DMS53 (cell line): ENCODE measurements at places on chromosomes 11 and 22.

GRCh38 chr22:22891139-22891621 lies 3.6 kb downstream of the IGLL5 start:
- DNase-seq, result no peak

- DNase-seq, result peak; percentile 52
Measured at GRCh38 chr11:112584672-112585071, 324.0 kb upstream of the PLET1 start.

GRCh38 chr11:67355023-67355793 lies 1.9 kb upstream of the POLD4 start:
- no peak for DNase-seq

DNA sequence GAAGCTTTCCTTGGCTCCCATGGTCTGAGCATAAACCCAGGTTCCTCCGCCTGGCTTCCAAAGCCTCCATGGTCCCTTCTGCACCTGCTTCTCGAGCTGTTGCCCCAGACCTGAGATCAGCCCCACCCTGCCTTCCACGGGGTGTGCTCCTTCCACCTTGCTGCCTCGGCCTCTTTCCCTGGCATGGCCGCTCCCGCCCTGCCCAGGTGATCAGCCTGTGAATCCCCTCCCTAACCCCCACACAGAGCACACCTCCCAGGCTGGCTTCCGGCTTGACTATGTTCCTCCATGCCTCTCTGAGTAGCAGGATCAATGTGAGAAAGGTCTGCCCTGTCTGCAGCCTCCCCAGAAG lies 2.7 kb upstream of the PPP6R3 start:
- no peak for DNase-seq

- no peak for DNase-seq
Measured at GRCh38 chr22:27853424-27853823, 51.9 kb upstream of the MN1 start.

- DNase-seq, result peak; percentile 13
Measured at GRCh38 chr22:33492210-33492651, 428.0 kb downstream of the LARGE1 start.

- DNase-seq, result no peak
Measured at GRCh38 chr11:31419138-31419537, 49.5 kb downstream of the DNAJC24 start.

GRCh38 chr22:49238181-49239141 lies 589.2 kb downstream of the BRD1 start:
- no peak for DNase-seq

- no peak for DNase-seq
Measured at GRCh38 chr11:93049740-93050139, 80.3 kb downstream of the MTNR1B start.

GRCh38 chr11:102166175-102167064 lies 56.2 kb downstream of the YAP1 start:
- DNase-seq, result no peak

DNA sequence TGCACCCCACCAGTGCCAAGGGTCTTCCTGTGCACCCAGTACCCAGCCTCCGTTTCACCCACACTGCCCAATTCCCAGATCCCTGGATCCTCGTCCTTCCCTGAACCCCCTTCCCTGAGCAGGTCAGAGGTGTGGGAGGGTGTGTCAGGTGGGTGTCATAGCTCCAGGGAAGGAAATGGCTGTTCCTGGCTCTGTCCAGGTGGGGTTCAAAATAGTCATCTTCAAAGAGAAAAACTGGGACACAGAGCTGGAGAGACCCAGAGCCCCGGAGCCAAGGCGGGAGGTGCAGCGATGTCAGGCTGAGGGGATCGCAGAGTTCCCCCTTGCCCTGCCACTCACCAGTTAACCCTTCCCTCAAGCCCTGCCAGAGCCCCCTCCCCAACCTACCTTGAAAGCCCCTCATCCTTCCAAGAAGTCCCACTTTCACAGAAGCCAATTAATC lies 698 bp downstream of the C1QTNF4 start:
- no peak for DNase-seq

DNA sequence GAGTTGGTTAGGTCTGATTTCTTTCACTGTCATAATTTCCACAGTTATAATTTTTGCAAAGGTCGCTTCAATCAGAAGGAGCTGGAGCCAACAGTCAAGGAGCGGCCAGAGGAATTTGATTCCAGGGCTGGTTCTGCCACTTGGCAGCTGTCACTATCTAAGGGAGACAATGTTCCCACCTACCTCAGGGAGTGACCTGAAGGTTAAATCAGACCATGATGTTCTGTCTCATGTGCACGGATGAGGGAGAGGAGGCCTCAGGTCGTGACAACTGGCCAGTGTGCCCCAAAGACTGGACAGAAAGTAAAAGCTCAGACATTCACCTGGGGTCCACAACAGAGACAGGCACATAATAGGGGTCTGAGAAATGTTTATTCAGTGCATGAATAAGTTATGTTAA lies 7.6 kb downstream of the MRGPRD start:
- no peak for DNase-seq

DNA sequence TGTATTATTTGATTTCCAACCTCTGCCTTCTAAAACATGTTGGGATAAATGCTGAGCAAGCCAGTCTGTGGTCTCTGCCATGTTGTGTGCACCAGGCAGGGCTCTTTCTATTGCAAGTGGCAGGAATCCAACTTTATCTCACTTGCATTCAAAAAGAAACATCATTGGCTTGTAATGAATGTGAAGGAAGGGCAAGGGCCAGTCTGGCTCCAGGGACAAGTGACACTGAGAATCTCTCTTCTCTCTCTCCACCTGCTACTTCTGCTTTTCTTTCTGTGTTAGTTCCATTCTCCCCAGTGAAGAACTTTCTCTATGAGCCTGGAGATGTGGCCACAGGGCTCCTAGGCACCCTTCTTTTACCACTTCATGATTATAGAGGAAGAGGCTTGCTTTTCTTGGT lies 329.9 kb upstream of the NCAM1 start:
- no peak for DNase-seq

GRCh38 chr11:17350455-17351171 lies 987 bp upstream of the NCR3LG1 start:
- peak; percentile 23 for DNase-seq

- DNase-seq, result no peak
Measured at GRCh38 chr11:69050592-69051380, 2.1 kb downstream of the TPCN2 start.

- DNase-seq, result no peak
Measured at GRCh38 chr22:27616033-27616432, 185.5 kb downstream of the MN1 start.

DNA sequence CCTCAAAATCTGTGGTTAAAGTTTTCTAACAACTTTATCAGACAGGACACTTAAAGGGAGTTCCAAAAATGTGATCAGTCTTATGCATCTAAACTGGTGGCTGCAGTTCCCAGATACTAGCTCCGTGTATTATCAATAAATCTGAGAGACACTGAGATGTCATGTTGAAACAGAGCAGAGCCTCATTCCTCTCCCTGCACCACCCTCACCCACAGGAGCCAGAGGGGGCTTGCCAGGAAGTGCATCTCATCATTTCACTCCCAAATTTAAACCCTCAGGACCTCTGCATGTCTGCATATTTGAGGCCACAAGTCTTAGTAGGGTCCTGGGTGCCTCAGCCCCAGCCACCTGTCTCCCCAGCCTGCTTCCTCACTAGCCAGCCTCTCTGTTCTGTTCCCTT lies 167.4 kb upstream of the NTM start:
- no peak for DNase-seq

- no peak for DNase-seq
Measured at GRCh38 chr11:93143186-93143585, 54.6 kb downstream of the SLC36A4 start.

DNA sequence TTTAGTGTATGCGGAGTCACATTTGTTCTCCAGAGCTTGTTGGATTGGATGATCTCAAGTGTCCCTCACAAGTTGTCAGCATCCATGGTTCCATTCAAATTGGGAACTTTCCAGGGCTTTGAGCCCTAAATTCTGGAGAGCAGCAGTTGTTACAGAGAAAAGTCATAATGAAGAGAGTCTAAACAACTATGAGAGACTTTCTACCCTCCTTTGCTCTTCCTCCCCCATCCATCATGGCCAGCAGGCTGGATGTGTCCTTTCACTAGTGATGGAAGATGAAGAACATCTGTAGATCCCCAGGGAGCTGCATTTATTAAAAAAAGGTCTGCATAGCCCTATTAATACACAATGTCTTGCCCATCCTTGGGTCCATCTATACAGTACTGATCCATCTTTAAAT lies 129.6 kb upstream of the TIMP3 start:
- DNase-seq, result no peak

DNA sequence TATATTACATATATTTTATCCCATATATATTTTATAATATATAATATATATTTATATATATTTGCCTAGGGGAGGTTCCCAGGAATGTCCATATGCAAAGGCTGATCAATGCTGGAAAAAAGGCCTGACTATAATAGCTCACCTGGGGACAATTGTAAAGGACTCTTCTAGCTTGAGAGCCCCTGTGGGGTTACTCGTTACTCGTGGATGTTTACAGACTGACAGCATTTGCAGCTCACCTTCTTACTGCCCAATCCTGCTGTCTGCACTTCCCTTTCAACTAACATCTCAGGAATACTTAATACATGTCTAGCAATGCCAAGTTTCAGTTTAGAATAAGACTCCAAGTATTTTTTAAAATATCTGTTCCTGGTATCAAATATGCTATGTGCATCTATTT lies 1365.4 kb upstream of the RAG2 start:
- DNase-seq, result peak; percentile 1

GRCh38 chr11:12502046-12502445 lies 124.7 kb downstream of the PARVA start:
- no peak for DNase-seq

- no peak for DNase-seq
Measured at GRCh38 chr22:28106617-28107016, 187.6 kb upstream of the PITPNB start.

GRCh38 chr22:20117633-20118299 lies 740 bp upstream of the TRMT2A start:
- DNase-seq, result peak; percentile 34

DNA sequence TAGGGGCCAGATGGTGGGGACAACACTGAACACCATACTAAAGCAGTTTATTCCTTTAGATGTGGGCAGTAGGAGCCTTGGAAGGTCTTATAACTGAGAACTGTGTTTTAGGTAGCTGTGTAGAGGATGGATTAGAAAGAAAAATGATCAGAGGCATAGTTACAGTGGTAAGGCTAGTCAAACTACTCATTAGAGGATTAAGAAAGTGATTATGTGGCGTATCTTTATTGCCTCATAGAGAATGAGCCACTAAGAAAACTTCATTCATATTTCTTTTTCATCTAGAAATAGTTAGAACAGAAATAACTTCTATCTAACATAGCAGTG lies 155.8 kb upstream of the RASSF10 start:
- no peak for DNase-seq

DNA sequence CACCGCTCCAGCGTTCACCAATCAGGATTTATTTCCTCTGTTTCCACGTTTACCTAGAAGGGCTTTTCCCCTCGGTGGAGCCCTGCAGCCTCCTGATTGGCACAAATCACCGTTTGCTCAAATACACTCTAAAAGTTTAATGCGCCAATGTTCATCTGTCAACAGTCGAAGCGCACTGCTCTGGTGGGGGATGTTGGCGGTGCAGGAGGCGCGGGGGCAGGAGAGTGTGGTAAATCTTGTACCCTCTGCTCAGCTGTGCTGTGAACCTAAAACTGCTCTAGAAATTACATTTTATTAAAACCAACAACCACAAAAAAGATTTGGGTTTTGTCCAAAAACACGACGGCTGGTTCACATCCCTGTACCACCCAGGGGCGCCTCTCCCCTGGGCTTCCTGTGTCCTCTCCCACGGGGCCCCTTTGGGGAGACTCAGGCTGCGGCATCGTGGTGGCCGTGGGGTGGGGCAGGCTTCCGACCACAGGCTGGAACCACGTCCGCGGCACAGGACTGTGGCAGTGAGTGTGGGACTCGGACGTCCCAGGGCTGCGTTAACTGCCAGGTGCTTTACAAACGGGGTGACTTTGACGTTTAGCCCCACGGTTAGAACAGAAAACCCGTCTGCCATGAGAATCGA lies 13.5 kb downstream of the TTLL8 start:
- no peak for DNase-seq

DNA sequence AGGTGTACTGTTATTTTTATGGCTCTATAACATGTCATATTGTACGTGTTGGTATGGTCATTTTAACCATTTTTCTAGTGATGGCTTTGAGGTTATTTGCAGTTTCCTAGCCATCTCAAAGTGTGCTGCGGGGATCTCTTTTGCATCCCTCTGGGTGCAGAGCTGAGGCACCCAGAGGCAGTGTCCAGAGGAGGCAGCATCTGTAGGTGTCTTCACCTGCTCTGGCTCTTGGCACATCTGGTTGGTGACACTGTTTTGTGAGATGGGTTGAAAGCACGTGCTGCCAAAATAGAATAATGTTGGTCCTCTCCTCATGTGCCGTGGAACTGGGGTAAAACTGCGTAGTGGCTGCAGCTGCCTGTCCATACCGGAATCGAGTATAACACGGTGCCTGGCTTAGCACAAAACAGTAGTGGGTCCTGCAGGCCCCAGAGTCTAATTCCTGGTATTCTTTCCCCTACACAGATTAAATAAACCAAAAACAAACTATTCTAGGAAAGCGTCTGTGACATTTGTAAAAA lies 12.9 kb downstream of the NEAT1 start:
- DNase-seq, result no peak

DNA sequence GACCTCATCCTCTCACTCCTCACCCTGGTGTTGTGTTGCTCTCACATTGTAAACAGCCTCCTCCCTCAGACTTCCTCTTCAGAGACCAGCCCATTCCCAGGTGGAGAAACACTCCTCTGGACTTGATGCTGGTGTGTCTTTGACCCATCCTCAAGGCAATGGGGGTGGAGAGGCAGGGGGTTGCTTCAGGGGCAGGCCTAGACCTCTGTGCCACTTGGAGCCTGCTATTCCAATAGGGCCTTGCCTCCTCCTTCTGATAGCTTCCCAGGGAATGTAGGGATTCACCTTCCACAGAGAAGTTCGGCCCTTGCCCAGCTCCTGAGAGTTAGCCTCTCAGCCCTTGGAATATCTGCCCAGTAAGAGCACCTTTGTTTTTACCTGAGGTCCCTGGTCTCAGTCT lies 606.6 kb upstream of the CADM1 start:
- DNase-seq, result peak; percentile 38

DNA sequence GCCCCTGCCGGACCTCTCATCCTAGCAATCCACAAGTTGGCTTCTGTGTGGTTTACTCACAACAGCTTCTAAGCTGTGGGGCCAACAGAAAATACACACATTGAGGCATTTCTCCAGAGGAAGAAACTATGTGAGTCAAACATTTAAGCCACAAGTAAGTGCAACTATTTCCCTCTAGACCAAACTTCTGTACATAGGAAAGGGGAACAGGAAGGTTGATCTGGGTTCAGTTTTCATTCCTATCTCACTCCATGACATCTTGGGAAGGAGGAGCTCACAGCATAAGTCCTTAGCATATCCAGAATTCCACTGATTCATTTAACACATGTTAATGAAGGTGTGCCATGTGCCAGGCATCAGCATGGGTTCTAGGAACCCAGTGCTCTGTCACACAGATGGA lies 72.8 kb upstream of the PICALM start:
- no peak for DNase-seq
